ENCODE measurements at places on chromosomes 7 and 10.

DNA sequence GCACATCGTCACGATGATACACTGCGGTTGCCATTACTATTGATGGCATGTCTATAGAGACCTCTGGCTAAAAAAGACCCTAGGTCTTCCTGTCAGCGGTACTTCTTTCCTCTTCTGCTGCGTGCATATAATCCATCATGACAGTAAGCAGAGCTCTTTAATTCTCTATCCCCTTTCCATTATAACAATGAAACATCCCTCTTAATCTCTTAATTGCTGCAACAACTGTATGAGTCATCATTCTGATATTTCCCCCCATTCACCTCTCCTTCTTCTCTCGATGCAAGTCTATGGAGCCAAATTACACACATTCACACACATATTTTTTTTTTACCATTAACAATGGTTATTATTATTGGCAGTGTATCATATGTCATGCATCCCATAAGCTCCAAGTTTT lies 45.2 kb upstream of the AKR1E2 start:
- no peak for DNase-seq

DNA sequence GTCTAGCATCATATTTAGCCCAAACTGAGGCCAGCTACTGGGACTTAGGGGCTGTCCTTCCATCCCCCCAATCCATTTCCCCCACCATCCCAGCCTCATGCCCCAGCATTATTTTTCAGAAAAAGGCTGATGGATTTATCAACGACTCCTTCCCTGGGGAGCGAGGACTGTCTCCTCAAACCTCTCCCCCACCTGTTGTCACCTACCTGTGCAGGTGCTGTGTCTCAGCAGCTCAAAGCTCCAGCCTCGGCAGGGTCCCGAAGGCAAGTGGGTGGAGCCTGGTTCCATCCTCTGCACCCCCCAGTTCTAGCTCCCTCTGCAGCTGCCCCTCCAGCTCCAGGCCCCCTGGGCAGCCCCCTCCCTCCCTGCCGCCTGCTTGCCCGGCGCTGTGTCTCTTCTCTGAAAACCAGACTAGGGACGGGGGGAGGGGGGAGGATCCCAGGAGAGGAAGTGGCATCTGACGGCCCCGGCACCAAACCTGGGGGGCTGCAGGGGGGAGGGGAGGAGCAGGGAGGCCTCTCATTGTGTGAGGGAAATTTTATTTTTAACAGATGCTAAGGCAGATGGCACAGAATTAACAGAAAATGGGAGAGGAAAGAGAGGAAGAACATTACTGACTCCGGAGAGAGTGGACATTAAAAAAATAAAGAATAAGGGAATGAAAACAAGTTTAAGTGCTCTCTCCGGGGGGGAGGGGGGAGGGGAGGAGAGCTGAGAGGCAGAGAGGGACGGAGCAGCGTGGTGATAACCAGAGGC lies 61.7 kb upstream of the PAX2 start:
- no peak for DNase-seq

GRCh38 chr7:64889686-64890162 lies 13.3 kb upstream of the ZNF273 start:
- no peak for DNase-seq

DNA sequence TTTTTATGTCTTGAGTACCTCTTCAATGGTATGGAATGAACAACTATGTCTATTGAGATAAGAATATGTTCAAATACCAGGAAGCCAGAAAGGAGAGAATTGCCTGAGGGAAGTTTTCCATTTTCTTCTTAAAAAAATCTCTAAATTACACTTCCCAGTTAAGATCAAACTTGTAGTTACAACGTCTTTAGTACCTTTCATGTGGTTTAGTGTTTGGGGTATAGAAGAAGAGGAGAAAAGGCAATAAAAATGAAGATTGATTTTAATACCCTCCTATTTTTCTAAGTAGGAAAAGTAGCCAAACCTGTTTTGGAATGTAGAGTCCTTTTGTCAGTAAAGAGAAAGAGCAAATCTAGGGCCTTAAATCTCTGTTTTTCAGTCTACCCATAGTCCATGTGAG lies 470.0 kb upstream of the SEMA3A start:
- DNase-seq, result no peak

DNA sequence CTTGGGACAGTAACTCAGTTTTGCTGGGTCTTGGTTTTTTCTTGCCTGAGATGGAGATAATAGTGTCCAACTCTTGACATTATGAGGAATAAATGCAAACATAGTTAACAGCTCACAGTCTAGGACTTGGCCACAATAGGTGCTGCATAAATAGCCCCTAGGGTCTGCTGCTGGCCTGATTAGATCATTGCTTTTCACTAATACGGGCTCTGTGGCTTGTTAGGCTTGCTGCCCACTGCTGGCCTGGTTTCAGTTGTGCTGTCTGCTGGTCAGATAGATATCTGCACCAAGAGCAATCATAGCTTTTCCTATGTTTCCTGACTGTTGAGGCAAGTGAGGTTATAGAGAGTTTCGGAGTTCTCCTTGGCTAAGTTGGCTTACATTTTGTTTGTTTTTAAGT lies 246.1 kb downstream of the DNAJB9 start:
- DNase-seq, result no peak

DNA sequence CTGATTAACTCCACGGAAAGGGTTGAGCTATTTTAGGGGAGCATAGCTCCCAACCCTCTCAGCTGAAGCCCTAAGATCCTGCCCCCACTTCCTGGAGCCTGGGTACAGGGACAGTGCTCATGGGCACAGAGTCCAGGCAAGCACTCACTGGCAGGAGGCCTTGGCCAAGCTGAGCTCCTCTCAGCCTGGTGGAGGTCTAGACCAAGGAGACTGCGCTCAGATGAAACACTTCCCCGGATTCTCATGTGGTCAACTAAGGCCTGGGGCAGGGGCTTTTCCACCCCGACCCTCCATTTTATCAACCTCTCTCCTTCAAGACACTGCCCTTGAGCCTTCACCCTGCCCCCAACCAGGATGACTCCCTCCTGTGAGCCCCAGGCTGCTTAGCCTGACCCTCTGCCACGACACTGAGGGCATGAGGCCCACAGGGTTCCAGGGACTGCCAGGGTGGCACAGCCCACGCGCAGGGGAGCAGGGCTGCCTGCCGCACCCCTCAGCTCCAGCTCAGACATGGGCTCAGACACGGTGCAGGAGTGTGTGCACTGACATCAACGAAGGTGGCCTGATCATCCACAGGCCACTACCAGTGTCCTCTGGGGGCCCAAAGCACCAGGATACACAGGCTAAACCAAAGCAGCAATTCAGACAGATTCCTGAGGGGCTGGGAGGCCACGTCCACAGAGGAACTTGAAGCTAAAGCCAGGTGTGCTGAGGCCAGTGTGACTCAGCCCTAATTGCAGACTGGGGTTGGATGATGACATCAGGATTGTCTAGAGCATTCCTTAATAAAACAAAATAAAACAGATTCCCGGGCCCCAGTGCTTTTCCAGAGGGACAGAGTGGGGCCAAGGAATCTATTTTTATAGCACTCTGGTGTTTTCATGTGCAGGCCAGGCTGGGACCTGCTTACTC lies 18.8 kb downstream of the CHAT start:
- DNase-seq, result no peak

GRCh38 chr10:103679096-103679790 lies 176.1 kb downstream of the SH3PXD2A start:
- no peak for DNase-seq

GRCh38 chr7:95394370-95394769 lies 1.8 kb downstream of the PON3 start:
- DNase-seq, result no peak

DNA sequence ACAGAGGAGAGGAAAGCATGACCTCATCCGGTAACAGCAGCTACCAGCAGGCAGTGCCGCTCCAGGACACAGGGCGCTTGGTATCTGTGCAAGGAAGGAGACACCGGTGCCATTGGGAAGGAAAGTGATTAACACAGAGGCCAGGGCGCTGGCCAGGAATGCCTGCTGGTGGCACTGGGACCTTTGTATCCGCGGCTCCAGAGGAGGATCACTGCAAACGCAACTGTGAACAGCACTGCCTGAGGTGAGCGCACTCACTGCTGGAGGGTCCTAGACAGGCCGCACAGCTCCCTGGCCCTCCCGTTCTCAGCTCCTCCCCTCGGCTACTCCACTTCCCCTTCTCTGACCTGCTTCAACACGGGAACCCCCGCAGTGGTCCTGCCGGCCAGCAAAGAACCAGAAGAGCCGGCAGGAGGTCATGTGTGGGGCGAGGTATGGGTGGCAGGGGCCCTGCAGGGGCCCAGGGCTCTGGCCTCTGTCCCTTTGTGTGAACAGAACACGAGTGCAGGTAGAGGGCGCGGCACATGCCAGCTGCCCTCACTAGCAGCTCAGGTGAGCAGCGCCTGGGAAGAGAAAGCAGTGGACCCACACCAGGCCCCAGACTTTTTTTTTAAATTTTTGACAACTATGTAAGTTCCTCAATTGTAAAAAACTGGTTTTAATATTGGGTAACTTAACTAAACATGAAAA lies 107.6 kb downstream of the VIPR2 start:
- no peak for DNase-seq

DNA sequence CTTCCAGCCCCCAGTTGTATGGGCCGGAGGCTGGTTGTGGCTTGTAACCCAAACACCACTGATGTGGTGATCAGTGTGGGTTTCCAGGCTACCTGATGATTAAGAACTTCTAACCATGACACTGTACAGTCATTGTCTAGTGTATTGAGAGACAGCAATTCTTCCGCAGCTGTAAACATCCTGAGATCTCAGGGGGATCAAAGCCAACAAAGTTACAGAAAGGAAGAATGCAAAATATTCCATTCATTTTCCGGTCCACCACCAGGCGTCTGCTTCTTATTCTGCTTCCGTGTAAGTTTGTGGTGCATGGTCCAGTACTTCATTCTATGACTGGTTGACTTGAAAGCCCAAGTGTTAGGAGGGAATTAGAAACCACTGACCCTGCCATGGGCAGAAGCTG lies 10.3 kb upstream of the GLI3 start:
- no peak for DNase-seq

GRCh38 chr10:82908751-82909150 lies 1033.8 kb downstream of the NRG3 start:
- DNase-seq, result no peak
